ENCODE measurements at places on chromosomes 2 and 18.

- H3K4me3 ChIP-seq = no peak overlapping the region
- H3K27ac ChIP-seq = no peak overlapping the region
- H3K36me3 ChIP-seq = no peaks in the 10 kb centered on the region
- no peaks in the 10 kb centered on the region for H3K27me3 ChIP-seq
- no peaks in the 10 kb centered on the region for H3K4me1 ChIP-seq
Observed at GRCh38 chr2:130388221-130388907, 32.5 kb downstream of the PTPN18 start.

- H3K36me3 ChIP-seq = peaks cover 19% of the 10 kb centered on the region
Observed at GRCh38 chr2:26058390-26058789, 24.5 kb downstream of the RAB10 start.

DNA sequence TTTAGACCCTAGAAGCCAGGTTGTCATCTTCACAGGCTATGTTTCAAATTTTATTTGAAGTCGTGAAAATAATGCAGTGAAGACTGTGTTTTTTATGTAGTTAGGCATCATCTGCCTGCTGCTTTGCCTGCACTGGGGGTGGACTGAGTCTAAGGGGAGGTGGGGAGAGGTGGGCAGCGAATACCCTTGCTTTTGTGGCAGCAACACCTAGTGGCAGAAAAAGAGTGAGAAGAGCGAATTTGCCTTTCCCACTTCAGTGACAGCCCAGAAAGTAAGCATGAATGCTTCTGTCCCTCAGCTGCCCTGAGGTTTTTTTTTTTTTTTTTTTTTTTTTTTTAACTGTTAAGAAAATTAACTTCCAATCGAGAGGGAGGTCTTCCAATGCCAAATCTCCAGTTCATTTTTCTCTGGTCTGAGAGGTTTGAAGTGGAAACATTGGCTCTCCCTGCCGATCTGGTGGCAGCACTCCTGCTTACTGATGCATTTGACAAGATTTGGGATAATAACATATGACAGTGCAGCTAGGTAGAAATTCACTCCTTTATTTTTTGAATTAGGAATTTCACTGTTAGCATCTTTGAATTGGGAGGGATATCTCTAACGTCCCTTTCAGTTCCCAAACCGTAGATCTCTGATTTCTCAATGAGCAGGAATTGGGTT lies 60.3 kb upstream of the LYPD6B start:
- no peaks in the 10 kb centered on the region for H3K36me3 ChIP-seq
- H3K4me3 ChIP-seq = no peak overlapping the region
- H3K27ac ChIP-seq = no peak overlapping the region
- no peak for DNase-seq
- H3K27me3 ChIP-seq = no peaks in the 10 kb centered on the region

DNA sequence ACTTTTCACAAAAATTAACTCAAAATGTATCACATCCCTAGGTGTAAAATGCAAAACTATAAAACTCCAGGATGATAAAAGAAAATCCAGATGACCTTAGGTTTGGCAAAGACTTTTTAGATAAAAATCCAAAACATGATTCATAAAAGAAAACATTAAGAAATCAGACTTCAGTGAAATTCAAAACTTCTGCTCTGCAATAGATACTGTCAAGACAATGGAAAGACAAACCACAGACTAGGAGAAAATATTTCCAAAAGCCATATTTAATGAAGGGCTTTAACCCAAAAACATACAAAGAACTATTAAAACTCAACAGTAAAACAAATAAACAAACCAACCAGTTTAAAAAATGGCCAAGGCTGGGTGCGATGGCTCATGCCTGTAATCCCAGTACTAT lies 173.6 kb upstream of the SPOPL start:
- no peak for DNase-seq
- no peak overlapping the region for H3K27ac ChIP-seq
- H3K4me1 ChIP-seq = no peaks in the 10 kb centered on the region
- H3K4me3 ChIP-seq = no peak overlapping the region
- H3K27me3 ChIP-seq = no peaks in the 10 kb centered on the region

- H3K4me1 ChIP-seq = peaks cover 11% of the 10 kb centered on the region
- no peak overlapping the region for H3K4me3 ChIP-seq
- H3K27me3 ChIP-seq = no peaks in the 10 kb centered on the region
- no peaks in the 10 kb centered on the region for H3K36me3 ChIP-seq
Observed at GRCh38 chr18:28559511-28559910, 382.6 kb upstream of the CDH2 start.

DNA sequence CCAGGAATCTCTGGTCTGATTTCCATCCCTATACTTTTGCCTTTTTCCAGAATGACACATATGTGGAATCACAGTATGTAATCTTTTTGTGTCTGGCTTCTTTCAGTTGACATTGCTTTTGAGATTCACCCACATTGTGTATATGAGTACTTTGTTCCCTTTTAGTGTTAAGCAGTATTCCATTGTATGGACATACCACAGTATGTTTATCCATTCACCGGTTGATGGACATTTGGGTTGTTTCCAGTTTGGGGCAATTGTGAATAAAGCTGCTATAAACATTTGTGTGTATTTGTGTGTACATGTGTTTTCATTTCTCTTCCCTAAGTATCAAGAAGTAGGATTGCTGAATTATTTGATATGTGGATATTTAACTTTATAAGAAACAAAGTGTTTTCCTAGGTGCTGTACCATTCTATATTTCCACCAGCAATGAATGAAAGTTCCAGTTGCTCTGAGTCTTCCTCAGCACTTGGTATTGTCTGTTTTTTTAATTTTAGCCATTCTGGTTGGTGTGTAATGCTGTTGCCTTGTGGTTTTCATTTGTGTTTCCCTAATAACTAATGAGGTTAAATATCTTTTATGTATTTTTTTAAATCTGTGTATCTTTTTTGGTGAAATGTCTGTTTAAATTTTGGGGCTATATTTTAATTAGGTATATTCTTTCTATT lies 203.5 kb upstream of the HAAO start:
- no peak for DNase-seq
- no peaks in the 10 kb centered on the region for H3K4me1 ChIP-seq
- no peaks in the 10 kb centered on the region for H3K36me3 ChIP-seq
- no peak overlapping the region for H3K4me3 ChIP-seq
- no peak overlapping the region for H3K27ac ChIP-seq
- no peaks in the 10 kb centered on the region for H3K27me3 ChIP-seq

GRCh38 chr2:39022642-39023235 lies 98.1 kb downstream of the SOS1 start:
- H3K36me3 ChIP-seq = peaks cover 19% of the 10 kb centered on the region
- H3K4me3 ChIP-seq = no peak overlapping the region
- no peaks in the 10 kb centered on the region for H3K4me1 ChIP-seq
- no peaks in the 10 kb centered on the region for H3K27me3 ChIP-seq
- DNase-seq = no peak
- H3K27ac ChIP-seq = no peak overlapping the region

DNA sequence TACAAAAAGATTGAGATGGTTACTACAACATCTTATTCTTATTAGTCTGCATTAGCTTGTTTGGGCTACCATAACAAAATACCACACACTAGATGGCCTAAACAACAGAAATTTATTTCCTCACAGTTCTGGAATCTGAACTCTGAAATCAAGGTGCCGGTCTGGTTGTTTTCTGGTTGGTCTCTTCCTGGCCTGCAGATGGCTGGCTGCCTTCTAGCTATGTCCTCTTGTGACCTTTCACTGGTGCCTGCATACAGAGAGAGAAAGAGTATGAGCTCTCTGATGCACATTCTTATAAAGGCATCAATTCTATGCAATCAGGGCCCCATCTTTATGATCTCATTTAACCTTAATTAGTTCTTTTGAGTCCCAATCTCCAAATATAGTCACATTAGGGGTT lies 696.5 kb downstream of the TDRD15 start:
- DNase-seq = no peak
- H3K4me1 ChIP-seq = no peaks in the 10 kb centered on the region
- no peaks in the 10 kb centered on the region for H3K36me3 ChIP-seq
- H3K27ac ChIP-seq = no peak overlapping the region

GRCh38 chr2:70010576-70011111 lies 49.2 kb upstream of the ASPRV1 start:
- H3K27me3 ChIP-seq = no peaks in the 10 kb centered on the region
- no peaks in the 10 kb centered on the region for H3K4me1 ChIP-seq
- no peaks in the 10 kb centered on the region for H3K36me3 ChIP-seq
- H3K4me3 ChIP-seq = no peak overlapping the region
- H3K27ac ChIP-seq = no peak overlapping the region

- no peak overlapping the region for H3K27ac ChIP-seq
- no peaks in the 10 kb centered on the region for H3K27me3 ChIP-seq
- DNase-seq = no peak
Observed at GRCh38 chr18:59915606-59916005, 15.8 kb downstream of the PMAIP1 start.

- H3K4me1 ChIP-seq = no peaks in the 10 kb centered on the region
- no peak overlapping the region for H3K27ac ChIP-seq
- H3K36me3 ChIP-seq = no peaks in the 10 kb centered on the region
Observed at GRCh38 chr18:8400193-8400752, 209.0 kb upstream of the RAB12 start.

- H3K4me1 ChIP-seq = peaks cover 35% of the 10 kb centered on the region
- H3K4me3 ChIP-seq = no peak overlapping the region
- no peaks in the 10 kb centered on the region for H3K27me3 ChIP-seq
- no peak overlapping the region for H3K27ac ChIP-seq
- DNase-seq = no peak
- H3K36me3 ChIP-seq = peaks cover 96% of the 10 kb centered on the region
Observed at GRCh38 chr2:239249776-239250175, 151.0 kb downstream of the HDAC4 start.

GRCh38 chr18:22385718-22386117 lies 32.0 kb downstream of the CTAGE1 start:
- no peaks in the 10 kb centered on the region for H3K36me3 ChIP-seq
- H3K4me3 ChIP-seq = no peak overlapping the region
- no peaks in the 10 kb centered on the region for H3K4me1 ChIP-seq
- no peaks in the 10 kb centered on the region for H3K27me3 ChIP-seq

DNA sequence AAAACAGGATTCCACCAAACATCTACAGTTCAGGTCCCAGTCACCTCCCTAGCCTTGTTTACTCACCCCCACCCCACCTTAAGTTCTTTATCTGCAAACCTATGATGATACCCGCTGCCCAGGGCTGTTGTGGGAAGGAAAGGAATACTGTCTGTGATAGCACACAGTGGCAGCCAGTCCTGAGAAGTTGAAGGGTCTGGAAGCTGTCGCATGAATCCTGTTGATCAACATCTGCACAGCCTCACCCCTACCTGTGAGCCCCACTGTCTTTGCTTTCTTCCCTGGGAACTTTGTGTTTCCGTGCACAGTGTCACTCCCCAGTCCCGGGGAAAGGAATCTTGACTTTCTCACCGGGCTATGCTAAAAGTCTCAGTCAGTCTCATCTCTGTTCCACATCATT lies 160.7 kb upstream of the EPAS1 start:
- no peaks in the 10 kb centered on the region for H3K36me3 ChIP-seq
- no peak for DNase-seq
- no peak overlapping the region for H3K4me3 ChIP-seq
- no peak overlapping the region for H3K27ac ChIP-seq
- no peaks in the 10 kb centered on the region for H3K4me1 ChIP-seq
- no peaks in the 10 kb centered on the region for H3K27me3 ChIP-seq

GRCh38 chr18:76456018-76456750 lies 38.9 kb downstream of the ZNF516 start:
- no peak for DNase-seq
- H3K4me3 ChIP-seq = no peak overlapping the region
- H3K4me1 ChIP-seq = no peaks in the 10 kb centered on the region
- no peak overlapping the region for H3K27ac ChIP-seq
- no peaks in the 10 kb centered on the region for H3K36me3 ChIP-seq
- H3K27me3 ChIP-seq = peaks cover 14% of the 10 kb centered on the region

DNA sequence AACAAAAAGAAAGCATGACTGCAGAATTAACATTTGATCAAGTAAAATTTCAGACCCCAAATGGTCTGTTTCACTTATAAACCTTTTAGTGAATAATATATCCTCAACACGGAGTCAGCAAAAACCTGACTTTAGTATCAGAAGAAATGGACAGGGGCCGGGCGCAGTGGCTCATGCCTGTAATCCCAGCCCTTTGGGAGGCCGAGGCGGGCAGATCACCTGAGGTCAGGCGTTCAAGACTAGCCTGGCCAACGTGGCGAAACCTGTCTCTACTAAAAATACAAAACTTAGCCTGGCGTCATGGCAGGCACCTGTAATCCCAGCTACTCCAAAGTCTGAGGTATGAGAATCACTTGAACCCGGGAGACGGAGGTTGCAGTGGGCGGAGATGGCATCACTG lies 3.0 kb downstream of the OR6B3 start:
- no peak overlapping the region for H3K4me3 ChIP-seq

Measured in DND-41 (cell line).